Activated naive CD4-positive, alpha-beta T cell treated with anti-CD3 and anti-CD28 coated beads, Interleukin-2, amount 10 ng/mL, durations not matched to agents 7 days and 5 days (primary cell): ENCODE measurements at places on chromosomes 13 and 19.

DNA sequence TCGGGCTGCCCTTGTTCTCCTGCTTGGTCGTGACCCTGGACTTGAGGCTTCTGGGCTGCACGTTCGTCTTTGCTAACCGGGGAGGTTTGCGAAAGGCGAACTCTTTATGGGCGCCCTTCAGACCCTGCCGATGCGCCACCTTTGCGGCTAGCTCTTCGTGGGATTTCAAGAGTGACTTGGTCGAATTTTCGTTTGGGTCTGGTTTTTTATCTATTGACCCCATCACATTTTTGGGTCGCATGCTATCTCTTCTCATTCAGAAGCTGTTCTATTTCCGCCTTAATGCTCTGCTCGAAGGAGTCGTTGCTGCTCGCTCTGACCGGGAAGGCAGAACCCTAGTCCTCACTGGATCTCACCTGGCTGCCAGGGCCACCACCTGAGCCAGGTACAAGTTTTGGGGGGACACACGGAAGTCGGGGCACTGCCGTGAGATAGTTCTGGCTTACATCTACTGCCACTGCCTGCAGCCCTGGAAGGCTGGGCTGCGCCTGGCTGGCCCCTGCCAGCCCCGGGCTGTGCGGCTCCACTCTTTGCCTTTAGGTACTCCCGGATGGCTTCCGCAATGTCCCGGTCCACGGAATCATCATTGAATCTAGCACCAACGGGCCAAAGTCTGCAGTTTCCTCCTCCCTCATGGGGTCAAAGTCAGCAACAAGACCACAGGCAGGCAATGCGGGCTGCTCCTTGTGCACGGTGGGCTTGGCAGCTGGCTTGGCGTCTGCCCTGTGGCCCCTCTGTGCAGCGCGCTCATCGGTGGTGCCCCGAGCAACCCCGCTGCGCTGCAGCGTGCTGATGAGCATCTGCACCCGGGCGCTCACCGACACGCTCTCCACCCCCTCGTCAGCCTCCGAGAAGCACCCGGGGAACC lies 16.2 kb downstream of the RB1 start:
- peak overlapping the region; percentile 75 for H3K4me3 ChIP-seq
- H3K27me3 ChIP-seq: peaks cover 16% of the 10 kb centered on the region
- H3K27ac ChIP-seq: peak overlapping the region; percentile 84
- H3K36me3 ChIP-seq: peaks cover 72% of the 10 kb centered on the region

DNA sequence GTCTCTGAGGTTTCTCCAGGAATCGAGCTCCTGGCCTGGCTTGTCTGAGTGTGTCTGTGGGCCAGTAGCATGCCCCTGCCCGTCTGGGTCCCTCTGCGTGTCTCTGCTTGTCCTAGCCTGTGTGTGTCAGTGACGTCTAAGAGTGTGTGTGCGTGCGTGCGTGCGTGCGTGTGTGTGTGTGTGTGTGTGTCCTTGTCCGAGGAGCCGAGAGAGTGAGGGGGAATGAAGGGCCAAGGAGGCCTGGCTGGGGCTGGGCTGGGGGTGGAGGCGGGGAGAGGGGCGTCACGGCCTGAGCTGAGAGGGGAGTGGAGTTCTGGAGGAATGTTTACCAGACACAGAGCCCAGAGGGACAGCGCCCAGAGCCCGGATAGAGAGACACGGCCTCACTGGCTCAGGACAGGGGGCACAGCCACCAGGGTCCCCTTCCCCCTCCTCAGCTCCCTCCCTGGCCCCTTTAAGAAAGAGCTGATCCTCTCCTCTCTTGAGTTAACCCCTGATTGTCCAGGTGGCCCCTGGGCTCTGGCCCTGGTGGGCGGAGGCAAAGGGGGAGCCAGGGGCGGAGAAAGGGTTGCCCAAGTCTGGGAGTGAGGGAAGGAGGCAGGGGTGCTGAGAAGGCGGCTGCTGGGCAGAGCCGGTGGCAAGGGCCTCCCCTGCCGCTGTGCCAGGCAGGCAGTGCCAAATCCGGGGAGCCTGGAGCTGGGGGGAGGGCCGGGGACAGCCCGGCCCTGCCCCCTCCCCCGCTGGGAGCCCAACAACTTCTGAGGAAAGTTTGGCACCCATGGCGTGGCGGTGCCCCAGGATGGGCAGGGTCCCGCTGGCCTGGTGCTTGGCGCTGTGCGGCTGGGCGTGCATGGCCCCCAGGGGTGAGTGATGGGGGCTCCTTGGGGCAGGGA lies at the start of gene AXL:
TSS of gene AXL (plus strand) at position 609 of the 893 bp plus-strand sequence. CDS start at position 779, 170 bp downstream.
- no peak within 1 kb of the TSS for H3K4me3 ChIP-seq
- H3K27ac ChIP-seq: peak within 1 kb of the TSS; percentile 60
- no peaks in the 10 kb centered on the region for H3K4me1 ChIP-seq
- H3K27me3 ChIP-seq: peaks cover 78% of the 10 kb centered on the region
- no peaks in the 10 kb centered on the region for H3K36me3 ChIP-seq

DNA sequence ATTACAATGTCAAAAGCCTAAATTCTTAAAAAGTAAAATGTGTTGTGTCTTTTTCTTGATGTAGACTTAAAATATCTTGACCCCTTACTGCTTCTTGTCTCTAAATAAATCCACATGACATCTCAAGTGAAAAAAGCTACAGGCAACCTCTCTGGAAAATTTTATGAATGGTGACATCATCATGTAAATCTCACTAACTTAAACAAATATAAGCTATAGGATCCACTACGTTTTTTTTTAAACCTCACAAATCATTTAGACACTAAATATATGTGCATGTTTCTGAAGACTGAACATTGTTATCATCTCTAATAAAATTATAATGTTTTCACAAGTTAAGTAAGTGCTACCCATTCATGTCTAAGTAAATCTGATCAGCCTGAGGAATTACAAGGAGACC lies 793.7 kb upstream of the PRR20A start:
- no peak overlapping the region for H3K27ac ChIP-seq
- no peaks in the 10 kb centered on the region for H3K36me3 ChIP-seq
- no peaks in the 10 kb centered on the region for H3K4me1 ChIP-seq
- no peak overlapping the region for H3K4me3 ChIP-seq

DNA sequence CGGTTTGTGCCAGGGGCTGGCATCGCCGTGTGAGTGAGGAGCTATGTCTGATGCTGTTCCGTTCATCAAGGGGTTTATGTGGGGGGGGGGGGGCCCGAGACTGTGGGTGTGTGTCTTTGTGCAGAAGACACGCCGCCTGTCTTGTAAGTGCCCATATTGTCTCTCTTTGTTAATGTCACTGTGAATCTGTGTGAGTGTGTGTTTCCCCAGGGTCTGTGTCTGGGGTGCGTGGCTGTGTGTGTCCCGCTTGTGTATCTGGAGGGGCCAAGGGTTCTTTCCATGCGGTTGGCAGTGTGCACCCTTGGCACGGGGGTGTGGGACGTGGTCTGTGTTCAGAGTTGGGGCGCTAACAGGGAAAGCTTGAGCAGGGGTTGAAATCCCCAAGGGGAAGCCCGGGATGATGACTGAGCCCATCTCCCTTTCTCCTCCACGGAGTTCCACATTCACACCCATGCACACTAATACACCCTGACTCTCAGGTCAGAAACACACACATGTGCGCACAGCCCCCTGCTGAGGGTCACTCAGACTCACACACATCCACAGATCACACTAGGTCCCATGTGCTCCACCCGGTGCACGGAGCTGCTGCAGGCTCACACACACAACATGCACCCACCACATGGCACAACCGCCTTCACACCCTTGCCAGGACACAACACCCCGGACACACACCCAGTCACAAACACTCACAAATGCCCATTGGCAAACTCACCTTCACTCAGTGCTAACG lies 1.8 kb downstream of the NCAN start:
- no peaks in the 10 kb centered on the region for H3K36me3 ChIP-seq
- no peak overlapping the region for H3K27ac ChIP-seq
- no peak overlapping the region for H3K4me3 ChIP-seq
- H3K27me3 ChIP-seq: peaks cover 80% of the 10 kb centered on the region
- DNase-seq: no peak

- H3K36me3 ChIP-seq: no peaks in the 10 kb centered on the region
- no peak for DNase-seq
- no peaks in the 10 kb centered on the region for H3K4me1 ChIP-seq
- H3K27me3 ChIP-seq: peaks cover under 1% of the 10 kb centered on the region
These were observed 126.2 kb upstream of the SPACA7 start for GRCh38 chr13:112249644-112250610.

DNA sequence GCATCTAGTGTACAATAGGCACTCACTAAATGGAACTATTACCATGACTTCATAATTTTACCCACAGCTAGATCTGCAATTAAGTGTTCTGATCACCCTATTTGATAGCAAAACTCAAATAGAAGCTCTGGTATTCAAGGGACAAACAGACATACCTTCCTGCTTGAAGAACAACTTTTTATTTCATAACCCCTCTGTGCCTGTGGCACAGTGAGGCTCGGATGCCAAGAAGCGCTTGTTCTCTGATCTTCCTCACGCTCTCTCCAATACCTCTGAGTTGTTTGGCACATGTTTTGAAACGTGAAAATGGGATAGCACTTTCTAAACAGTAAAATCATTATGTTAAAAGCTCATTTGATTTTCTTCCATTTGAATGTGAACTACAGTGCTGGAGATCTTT lies 232.0 kb downstream of the KLF5 start:
- H3K36me3 ChIP-seq: peaks cover 2% of the 10 kb centered on the region
- peaks cover 7% of the 10 kb centered on the region for H3K27me3 ChIP-seq
- DNase-seq: no peak
- H3K4me3 ChIP-seq: no peak overlapping the region
- no peak overlapping the region for H3K27ac ChIP-seq

- DNase-seq: no peak
- peaks cover 34% of the 10 kb centered on the region for H3K36me3 ChIP-seq
- no peaks in the 10 kb centered on the region for H3K27me3 ChIP-seq
- peak overlapping the region; percentile 16 for H3K4me3 ChIP-seq
- H3K4me1 ChIP-seq: peaks cover 48% of the 10 kb centered on the region
- peak overlapping the region; percentile 28 for H3K27ac ChIP-seq
These were observed 2.9 kb upstream of the FKRP start for GRCh38 chr19:46742926-46743480.

- H3K36me3 ChIP-seq: peaks cover 5% of the 10 kb centered on the region
- H3K27ac ChIP-seq: no peak overlapping the region
- H3K4me1 ChIP-seq: peaks cover 42% of the 10 kb centered on the region
- H3K27me3 ChIP-seq: peaks cover 30% of the 10 kb centered on the region
These were observed 61.5 kb downstream of the ZIC5 start for GRCh38 chr13:99909836-99910619.

- no peak overlapping the region for H3K4me3 ChIP-seq
- H3K27ac ChIP-seq: no peak overlapping the region
- no peaks in the 10 kb centered on the region for H3K36me3 ChIP-seq
- H3K27me3 ChIP-seq: no peaks in the 10 kb centered on the region
- DNase-seq: no peak
- H3K4me1 ChIP-seq: peaks cover 24% of the 10 kb centered on the region
These were observed 113.3 kb upstream of the SERP2 start for GRCh38 chr13:44260336-44260735.

GRCh38 chr19:30222428-30222873 lies 149.7 kb upstream of the ZNF536 start:
- peaks cover 16% of the 10 kb centered on the region for H3K36me3 ChIP-seq
- no peak for DNase-seq
- H3K27me3 ChIP-seq: peaks cover 72% of the 10 kb centered on the region
- peaks cover 21% of the 10 kb centered on the region for H3K4me1 ChIP-seq
- no peak overlapping the region for H3K4me3 ChIP-seq
- H3K27ac ChIP-seq: no peak overlapping the region

- no peaks in the 10 kb centered on the region for H3K36me3 ChIP-seq
- no peak overlapping the region for H3K27ac ChIP-seq
- peaks cover 4% of the 10 kb centered on the region for H3K4me1 ChIP-seq
- H3K4me3 ChIP-seq: no peak overlapping the region
- DNase-seq: no peak
- H3K27me3 ChIP-seq: no peaks in the 10 kb centered on the region
These were observed 36.8 kb downstream of the MIPEP start for GRCh38 chr13:23852351-23852750.

DNA sequence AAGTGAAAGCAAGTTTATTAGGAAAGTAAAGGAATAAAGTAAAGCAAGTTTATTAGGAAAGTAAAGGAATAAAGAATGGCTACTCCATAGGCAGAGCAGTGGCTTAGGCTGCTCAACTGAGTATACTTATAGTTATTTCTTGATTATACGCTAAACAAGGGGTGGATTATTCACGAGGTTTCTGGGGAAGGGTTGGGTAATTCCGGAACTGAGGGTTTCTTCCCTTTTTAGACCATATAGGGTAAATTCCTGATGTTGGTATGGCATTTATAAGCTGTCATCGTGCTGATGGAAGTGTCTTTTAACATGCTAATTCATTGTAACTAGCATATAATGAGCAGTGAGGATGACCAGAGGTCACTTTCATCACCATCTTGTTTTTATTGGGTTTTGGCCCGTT lies 194.3 kb downstream of the DLEU7 start:
- H3K36me3 ChIP-seq: no peaks in the 10 kb centered on the region
- DNase-seq: no peak
- H3K27ac ChIP-seq: no peak overlapping the region
- no peaks in the 10 kb centered on the region for H3K4me1 ChIP-seq
- peaks cover 26% of the 10 kb centered on the region for H3K27me3 ChIP-seq
- H3K4me3 ChIP-seq: no peak overlapping the region
